ENCODE measurements at places on chromosomes 4 and X. TPM values are rescaled to one million over a fixed set of nuclear protein-coding genes. Genes with fewer than 3 reads are reported as not detected.

The SERPINA7 gene
- not detected for total RNA-seq

The PHEX gene
- total RNA-seq: 0.23 TPM

The ZNF518B gene
- total RNA-seq: 35.5 TPM

The TCEAL2 gene
- total RNA-seq: not detected

The PAK3 gene
- total RNA-seq: not detected

The STBD1 gene
- total RNA-seq: 0.68 TPM

The VCX2 gene
- not detected for total RNA-seq

The MAOB gene
- total RNA-seq: not detected

The TCP11X2 gene
- total RNA-seq: not detected

The FAM193A gene
- total RNA-seq: 37.7 TPM

The ADH1A gene
- total RNA-seq: not detected

The CXCL6 gene
- not detected for total RNA-seq

The GPRIN3 gene
- total RNA-seq: 25.5 TPM

DNA sequence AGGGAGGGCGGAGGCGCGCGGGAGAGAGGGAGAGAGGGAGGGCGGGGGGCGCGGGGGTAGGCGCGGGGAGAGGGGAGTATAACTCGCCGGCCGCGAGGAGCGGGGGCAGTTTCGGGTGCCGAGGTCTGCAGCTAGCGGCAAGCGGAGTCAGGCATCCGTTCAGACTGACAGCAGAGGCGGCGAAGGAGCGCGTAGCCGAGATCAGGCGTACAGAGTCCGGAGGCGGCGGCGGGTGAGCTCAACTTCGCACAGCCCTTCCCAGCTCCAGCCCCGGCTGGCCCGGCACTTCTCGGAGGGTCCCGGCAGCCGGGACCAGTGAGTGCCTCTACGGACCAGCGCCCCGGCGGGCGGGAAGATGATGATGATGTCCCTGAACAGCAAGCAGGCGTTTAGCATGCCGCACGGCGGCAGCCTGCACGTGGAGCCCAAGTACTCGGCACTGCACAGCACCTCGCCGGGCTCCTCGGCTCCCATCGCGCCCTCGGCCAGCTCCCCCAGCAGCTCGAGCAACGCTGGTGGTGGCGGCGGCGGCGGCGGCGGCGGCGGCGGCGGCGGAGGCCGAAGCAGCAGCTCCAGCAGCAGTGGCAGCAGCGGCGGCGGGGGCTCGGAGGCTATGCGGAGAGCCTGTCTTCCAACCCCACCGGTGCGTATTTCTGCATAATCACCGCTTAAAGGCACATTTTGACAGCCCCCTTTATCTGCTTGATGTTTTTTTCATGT lies at the start of gene POU4F2:
Gene POU4F2 (plus strand): TSS at position 108 of the 720 bp plus-strand sequence. CDS start 248 bp downstream, at position 356.
- peaks cover 10% of the 10 kb centered on the region for H3K4me1 ChIP-seq
- DNase-seq: peak; percentile 41
- H3K27ac ChIP-seq: peak within 1 kb of the TSS; percentile 77

DNA sequence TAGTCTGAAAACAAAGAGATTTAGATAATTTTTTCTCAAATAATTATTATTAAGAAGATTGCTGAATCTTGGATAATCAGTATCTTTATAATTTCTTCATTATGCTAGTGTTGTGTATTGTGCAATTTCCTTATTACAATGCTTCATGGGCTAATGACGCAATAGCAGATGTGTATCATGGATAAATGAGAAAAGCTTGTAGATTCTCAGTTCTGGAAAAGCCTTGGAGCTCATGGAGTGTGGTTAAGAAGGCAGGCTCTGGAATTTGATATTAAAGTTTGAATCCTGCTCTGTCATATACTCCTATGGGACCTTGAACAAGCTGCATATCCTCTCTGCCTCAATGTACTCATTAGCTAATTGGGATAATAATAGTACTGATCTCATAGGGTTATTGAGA lies 18.9 kb upstream of the CXCL8 start:
- H3K4me3 ChIP-seq: no peak overlapping the region
- no peak for DNase-seq
- H3K4me1 ChIP-seq: no peaks in the 10 kb centered on the region
- no peaks in the 10 kb centered on the region for H3K27me3 ChIP-seq

DNA sequence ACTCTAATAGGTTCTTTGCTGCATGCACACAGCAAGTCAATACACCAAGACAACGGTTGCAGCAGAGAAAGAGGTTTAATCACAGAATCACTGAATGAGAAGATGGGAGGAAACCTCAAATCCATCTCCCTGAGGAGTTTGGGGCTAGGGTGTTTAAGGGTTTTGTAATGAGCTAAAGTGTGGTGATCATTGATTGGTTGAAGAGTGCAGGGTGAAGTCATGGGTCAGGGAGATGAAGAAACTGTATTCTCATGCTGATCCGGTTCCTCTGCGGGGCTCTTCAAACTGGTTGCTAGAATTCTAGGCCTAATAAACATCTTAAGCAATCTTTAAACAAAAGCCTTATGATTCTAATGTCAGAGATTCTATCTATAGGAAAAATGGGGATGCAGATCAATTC lies 432.5 kb upstream of the FAM47C start:
- H3K4me1 ChIP-seq: no peaks in the 10 kb centered on the region
- no peak for DNase-seq
- H3K27me3 ChIP-seq: no peaks in the 10 kb centered on the region
- H3K27ac ChIP-seq: no peak overlapping the region
- H3K36me3 ChIP-seq: no peaks in the 10 kb centered on the region

GRCh38 chr4:52059372-52059771 lies 8.3 kb downstream of the SPATA18 start:
- H3K27ac ChIP-seq: no peak overlapping the region
- no peak overlapping the region for H3K4me3 ChIP-seq
- peaks cover 23% of the 10 kb centered on the region for H3K27me3 ChIP-seq
- H3K4me1 ChIP-seq: no peaks in the 10 kb centered on the region

DNA sequence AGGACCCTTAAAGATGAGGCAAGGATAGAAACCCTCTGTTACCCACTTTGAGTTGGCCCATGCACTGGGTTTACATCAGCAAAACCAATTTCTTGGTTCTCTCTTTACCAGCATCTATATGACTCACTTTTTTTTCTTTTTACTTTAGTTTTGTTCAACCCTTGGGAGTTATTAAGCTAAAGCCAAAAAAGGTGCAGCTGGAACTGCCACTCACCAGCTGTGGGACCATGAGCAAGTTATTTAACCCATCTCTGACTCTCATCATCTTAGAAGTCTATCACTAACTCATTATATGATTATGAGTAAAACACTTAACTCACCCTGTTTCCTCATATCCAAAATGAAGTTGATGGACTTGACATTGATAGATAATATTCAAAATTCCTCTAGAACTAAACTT lies 53.4 kb downstream of the GABRB1 start:
- no peak for DNase-seq
- no peaks in the 10 kb centered on the region for H3K36me3 ChIP-seq
- peaks cover 3% of the 10 kb centered on the region for H3K27me3 ChIP-seq
- no peak overlapping the region for H3K4me3 ChIP-seq
- H3K27ac ChIP-seq: no peak overlapping the region

DNA sequence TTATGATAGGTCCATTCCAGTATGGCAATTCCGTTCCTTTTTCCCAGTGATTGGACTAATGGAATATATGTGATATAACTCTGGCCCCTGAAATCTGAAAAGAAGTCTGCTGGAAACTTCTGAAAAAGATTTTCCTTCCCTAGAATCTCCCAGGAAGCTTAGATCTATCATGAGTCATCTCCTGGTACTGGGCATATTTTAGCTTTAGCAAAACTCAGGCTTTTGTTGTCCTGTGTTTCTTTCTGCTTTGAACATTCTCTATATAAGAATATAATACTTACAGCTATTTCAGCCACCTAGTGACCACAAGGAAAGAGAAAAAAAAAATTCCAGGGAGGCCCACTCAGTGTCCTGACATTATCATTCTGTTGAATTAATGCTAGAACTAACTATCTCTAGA lies 597.2 kb upstream of the GRIA3 start:
- no peak for DNase-seq
- H3K4me1 ChIP-seq: no peaks in the 10 kb centered on the region
- H3K4me3 ChIP-seq: no peak overlapping the region
- no peaks in the 10 kb centered on the region for H3K36me3 ChIP-seq
- no peak overlapping the region for H3K27ac ChIP-seq

- no peaks in the 10 kb centered on the region for H3K27me3 ChIP-seq
- DNase-seq: no peak
- no peak overlapping the region for H3K4me3 ChIP-seq
- H3K4me1 ChIP-seq: no peaks in the 10 kb centered on the region
- H3K27ac ChIP-seq: no peak overlapping the region
Observed at GRCh38 chr4:124530464-124531077, 182.0 kb downstream of the ANKRD50 start.

GRCh38 chr4:8898419-8898818 lies 26.8 kb upstream of the HMX1 start:
- H3K27ac ChIP-seq: no peak overlapping the region
- no peaks in the 10 kb centered on the region for H3K36me3 ChIP-seq
- H3K27me3 ChIP-seq: peaks cover 13% of the 10 kb centered on the region
- no peaks in the 10 kb centered on the region for H3K4me1 ChIP-seq

DNA sequence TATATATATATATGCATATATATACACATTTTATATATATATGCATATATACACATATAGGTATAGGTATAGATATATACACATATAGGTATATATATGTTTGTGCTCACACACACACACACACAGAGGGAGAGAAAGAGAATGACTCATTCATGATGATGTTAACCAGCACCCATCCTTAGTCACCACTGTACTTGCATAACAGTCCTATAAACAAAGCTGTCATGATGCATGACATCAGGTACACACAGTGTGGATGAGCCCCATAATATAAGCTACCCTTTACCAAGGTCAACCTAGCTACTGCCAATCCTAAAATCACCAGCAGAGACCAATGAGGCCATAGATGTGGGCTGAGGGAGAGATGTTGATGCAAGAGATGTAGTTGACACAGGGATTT lies 1408.0 kb downstream of the RAPGEF2 start:
- no peak overlapping the region for H3K4me3 ChIP-seq
- no peaks in the 10 kb centered on the region for H3K4me1 ChIP-seq
- no peak overlapping the region for H3K27ac ChIP-seq
- no peaks in the 10 kb centered on the region for H3K36me3 ChIP-seq

- H3K27ac ChIP-seq: no peak overlapping the region
- no peaks in the 10 kb centered on the region for H3K4me1 ChIP-seq
- H3K36me3 ChIP-seq: no peaks in the 10 kb centered on the region
- no peak overlapping the region for H3K4me3 ChIP-seq
- no peak for DNase-seq
Observed at GRCh38 chr4:151678048-151678872, 82.5 kb downstream of the GATB start.

DNA sequence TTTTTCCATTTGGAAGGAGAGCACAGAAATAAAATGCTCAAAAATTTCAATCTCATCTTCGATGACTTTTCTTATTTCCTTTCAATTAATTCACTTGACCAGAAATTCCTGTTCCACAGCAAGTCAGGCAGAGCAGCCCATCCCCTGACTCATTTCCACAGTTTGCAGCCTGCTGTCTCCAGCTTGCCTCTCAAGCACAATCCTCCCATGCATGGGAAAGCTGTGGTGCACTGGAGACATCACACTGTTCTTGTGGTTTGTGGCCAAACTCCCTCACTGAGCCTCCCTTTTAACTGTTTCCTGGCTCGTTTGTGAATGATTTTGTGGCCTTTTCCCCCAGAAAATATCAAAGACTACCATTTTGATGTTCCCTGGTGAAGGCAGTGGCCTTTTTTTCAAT lies 114.0 kb upstream of the ENPEP start:
- no peak overlapping the region for H3K4me3 ChIP-seq
- peaks cover 12% of the 10 kb centered on the region for H3K27me3 ChIP-seq
- H3K4me1 ChIP-seq: peaks cover 4% of the 10 kb centered on the region
- DNase-seq: no peak

- no peak overlapping the region for H3K27ac ChIP-seq
- no peaks in the 10 kb centered on the region for H3K27me3 ChIP-seq
- H3K36me3 ChIP-seq: peaks cover 2% of the 10 kb centered on the region
- H3K4me3 ChIP-seq: peak overlapping the region; percentile 42
- H3K4me1 ChIP-seq: peaks cover 32% of the 10 kb centered on the region
Observed at GRCh38 chrX:71098302-71098701, 2.7 kb downstream of the FOXO4 start.

DNA sequence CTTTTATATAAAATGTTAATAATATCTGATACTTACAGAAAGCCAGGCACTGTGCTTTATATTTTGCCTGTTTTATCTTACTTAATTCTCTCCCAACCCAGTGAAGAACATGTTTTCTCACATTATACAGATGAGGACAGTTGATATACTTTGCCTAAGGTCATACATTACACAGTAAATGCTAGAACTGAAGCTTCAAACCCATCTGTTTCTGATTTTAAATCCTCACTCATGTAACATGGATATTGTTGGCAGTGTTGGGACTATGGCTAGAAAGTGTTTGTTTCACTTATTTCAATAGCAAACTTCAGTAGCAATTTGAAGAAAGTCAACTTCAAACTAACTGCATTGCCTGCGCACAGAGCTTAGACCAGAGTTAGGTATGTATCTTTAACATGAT lies 57.4 kb downstream of the RAPGEF2 start:
- H3K4me3 ChIP-seq: no peak overlapping the region
- H3K36me3 ChIP-seq: no peaks in the 10 kb centered on the region
- DNase-seq: no peak
- H3K27me3 ChIP-seq: no peaks in the 10 kb centered on the region

DNA sequence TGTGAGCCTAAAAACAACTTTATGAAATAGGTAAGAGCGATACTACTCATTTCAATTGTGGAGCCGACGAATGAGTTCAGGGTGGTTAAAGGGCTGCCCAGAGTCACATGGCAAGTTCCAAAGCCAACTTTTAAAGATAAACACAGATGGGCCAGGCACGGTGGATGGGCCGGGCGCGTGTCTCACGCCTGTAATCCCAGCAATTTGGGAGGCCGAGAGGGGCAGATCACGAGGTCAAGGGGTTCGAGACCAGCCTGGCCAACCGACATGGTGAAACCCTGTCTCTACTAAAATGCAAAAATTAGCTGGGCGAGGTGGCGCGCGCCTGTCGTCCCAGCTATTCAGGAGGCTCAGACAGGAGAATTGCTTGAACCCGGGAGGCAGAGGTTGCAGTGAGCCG lies 914 bp upstream of the C4orf36 start:
- no peak for DNase-seq
- H3K4me3 ChIP-seq: no peak overlapping the region
- H3K36me3 ChIP-seq: no peaks in the 10 kb centered on the region
- peaks cover 5% of the 10 kb centered on the region for H3K4me1 ChIP-seq

DNA sequence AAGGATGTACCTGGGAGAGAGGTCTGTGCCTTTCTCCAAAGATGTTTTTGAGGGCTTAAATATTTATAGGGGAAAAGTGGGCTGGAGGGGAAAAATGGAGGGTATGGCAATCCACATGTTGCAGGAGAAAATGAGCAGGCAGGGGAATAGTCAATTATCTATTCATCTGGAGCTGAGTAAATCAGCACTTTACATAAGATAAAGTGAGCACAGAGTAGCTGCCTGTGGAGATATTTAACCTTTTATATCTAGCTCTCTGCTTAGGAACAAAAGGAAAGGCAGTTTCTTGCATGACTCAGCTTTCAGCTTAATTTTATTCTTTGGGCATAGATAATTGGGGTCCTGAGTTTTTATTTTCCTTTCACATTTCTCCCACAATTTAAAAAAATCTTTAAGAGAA lies 93.6 kb upstream of the NPY2R start:
- H3K27ac ChIP-seq: no peak overlapping the region
- H3K27me3 ChIP-seq: peaks cover 2% of the 10 kb centered on the region
- no peak for DNase-seq
- no peaks in the 10 kb centered on the region for H3K36me3 ChIP-seq
- H3K4me1 ChIP-seq: no peaks in the 10 kb centered on the region

GRCh38 chrX:34884817-34885216 lies 57.8 kb upstream of the FAM47B start:
- no peaks in the 10 kb centered on the region for H3K27me3 ChIP-seq
- no peak overlapping the region for H3K4me3 ChIP-seq
- no peak for DNase-seq
- H3K36me3 ChIP-seq: no peaks in the 10 kb centered on the region

- no peak overlapping the region for H3K27ac ChIP-seq
- no peak for DNase-seq
- no peak overlapping the region for H3K4me3 ChIP-seq
Observed at GRCh38 chr4:74440356-74440755, 4.6 kb upstream of the AREG start.

All from activated naive CD8-positive, alpha-beta T cell treated with anti-CD3 and anti-CD28 coated beads, Interleukin-2, amount 10 ng/mL, durations not matched to agents 7 days and 5 days (primary cell).